ENCODE measurements at places on chromosomes 1 and 21. TPM values are rescaled to one million over a fixed set of nuclear protein-coding genes. Genes with fewer than 3 reads are reported as not detected.

Gene TMEM269
- total RNA-seq, result not detected

Gene SPRR2B
- not detected for total RNA-seq

Gene KIF2C
- total RNA-seq, result 1.4 TPM

Gene DRAXIN
- total RNA-seq, result 0.05 TPM

Gene CYP4B1
- 3.0 TPM for total RNA-seq

Gene NHLH1
- 0.10 TPM for total RNA-seq

Gene FTCD
- total RNA-seq, result 7.5 TPM

Gene CYP4Z1
- total RNA-seq, result not detected

Gene SARS1
- 317 TPM for total RNA-seq
